ENCODE measurements at places on chromosomes 5 and 9.

- DNase-seq, result no peak
Measured at GRCh38 chr5:8333485-8333884, 464.5 kb downstream of the MTRR start.

DNA sequence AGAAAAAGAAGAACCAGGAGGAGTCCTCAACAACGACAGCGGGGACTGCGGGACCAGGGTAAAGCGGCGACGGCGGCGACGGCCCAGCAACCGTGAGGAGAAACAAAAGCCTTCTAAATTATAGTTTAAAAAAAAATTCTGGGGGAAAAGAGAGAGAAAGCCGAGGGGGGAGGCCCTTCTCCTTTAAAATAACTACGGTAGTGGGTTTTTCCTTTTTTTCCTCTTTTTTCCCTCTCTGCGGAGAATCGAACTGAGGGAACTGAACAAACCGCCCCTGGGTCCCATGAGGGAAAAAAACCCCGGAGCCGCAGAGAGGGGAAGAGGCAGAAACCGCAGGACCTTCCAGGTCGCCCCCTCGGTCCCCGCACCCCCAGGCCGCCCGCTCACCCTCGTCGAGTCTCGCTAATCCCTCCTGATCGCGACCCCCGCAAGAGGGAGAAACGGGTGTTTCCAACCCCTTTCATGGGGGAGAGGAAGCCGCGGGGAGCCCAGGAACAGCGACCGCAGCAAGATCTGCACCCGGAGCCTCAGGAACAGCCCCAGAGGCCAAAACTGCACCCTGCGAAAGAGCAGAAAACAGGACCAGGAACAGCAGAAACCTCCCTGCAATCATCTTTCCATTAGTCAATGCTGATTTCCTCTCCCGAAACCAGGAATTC lies 453 bp downstream of the CPEB4 start:
- DNase-seq, result no peak

- DNase-seq, result no peak
Measured at GRCh38 chr5:168693883-168694282, 114.7 kb upstream of the PANK3 start.

- no peak for DNase-seq
Measured at GRCh38 chr5:64347309-64347708, 158.5 kb upstream of the RGS7BP start.

DNA sequence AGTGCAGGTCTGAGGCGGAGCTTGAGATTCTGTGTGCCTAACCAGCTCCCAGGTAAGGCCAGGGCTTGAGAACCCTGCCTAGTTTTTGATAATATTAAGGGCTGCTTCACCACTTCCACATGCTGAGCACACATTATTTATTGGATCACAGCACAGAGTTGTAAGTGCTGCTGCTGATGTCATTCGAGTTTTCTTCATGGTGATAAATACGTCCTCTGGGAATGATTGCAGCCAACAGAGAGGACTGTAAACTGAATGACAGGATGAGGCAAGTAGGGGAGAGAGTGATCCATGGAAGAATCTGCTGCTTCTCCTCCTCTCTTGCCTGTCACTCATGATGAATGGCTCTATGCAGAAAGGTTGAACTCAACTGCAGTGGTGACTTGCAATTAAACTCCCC lies 77.9 kb upstream of the VPS13A start:
- DNase-seq, result no peak
